Hepatocyte (in vitro differentiated cells): ENCODE measurements at places on chromosomes 3 and 15.
A peak's percentile ranks its signal among the peaks of the same experiment; 100 is the strongest.

- H3K4me1 ChIP-seq: no peaks in the 10 kb centered on the region
- no peak overlapping the region for H3K27ac ChIP-seq
- H3K27me3 ChIP-seq: peaks cover 19% of the 10 kb centered on the region
Measured at GRCh38 chr3:51708216-51708845, 1.5 kb downstream of the GRM2 start.

DNA sequence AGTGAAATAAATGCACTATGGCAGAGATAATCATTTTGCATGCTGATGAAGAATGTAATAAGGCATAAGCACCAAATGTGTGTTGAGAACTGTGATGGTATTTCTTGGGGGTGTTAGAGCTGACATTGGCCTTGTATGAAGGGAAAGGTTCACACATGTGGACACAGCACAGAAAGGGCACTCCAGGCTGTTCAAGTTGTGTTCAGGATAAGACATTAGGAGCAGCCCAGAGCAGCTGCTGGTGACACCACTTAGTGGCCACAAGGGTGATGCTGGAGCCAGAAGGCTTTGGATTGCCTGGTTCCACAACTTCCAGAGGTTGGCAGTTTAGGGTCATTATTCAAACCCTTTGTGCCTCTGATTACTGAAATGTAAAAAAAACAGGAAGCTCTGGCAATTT is 155.4 kb downstream of the GOLGA6L6 start:
- H3K27me3 ChIP-seq: no peaks in the 10 kb centered on the region
- H3K27ac ChIP-seq: no peak overlapping the region
- H3K4me3 ChIP-seq: no peak overlapping the region
- H3K4me1 ChIP-seq: no peaks in the 10 kb centered on the region

DNA sequence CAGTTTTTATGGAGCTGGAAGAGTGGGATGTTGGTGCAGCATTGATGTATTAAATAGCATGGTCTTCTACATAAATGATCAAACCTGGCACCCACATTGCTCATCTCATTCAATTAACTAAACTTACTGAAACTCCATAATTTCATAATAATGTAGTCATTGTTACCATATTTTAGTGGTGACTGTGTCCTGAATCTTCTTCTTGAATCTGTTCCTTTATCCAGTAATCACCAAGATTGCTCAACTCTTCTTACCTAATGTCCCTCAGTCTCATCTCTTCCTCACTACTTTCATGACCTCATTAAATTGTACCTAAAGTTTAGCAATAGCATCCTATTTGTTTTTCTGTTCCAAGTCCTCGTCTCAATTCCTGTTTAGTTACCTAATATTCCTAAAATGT is 69.8 kb downstream of the FGF7 start:
- H3K27ac ChIP-seq: no peak overlapping the region
- H3K27me3 ChIP-seq: no peaks in the 10 kb centered on the region
- H3K4me1 ChIP-seq: no peaks in the 10 kb centered on the region
- no peaks in the 10 kb centered on the region for H3K36me3 ChIP-seq

- no peaks in the 10 kb centered on the region for H3K27me3 ChIP-seq
- DNase-seq: no peak
- no peak overlapping the region for H3K4me3 ChIP-seq
- H3K4me1 ChIP-seq: no peaks in the 10 kb centered on the region
- no peaks in the 10 kb centered on the region for H3K36me3 ChIP-seq
Measured at GRCh38 chr3:115448851-115449250, 174.5 kb upstream of the GAP43 start.

DNA sequence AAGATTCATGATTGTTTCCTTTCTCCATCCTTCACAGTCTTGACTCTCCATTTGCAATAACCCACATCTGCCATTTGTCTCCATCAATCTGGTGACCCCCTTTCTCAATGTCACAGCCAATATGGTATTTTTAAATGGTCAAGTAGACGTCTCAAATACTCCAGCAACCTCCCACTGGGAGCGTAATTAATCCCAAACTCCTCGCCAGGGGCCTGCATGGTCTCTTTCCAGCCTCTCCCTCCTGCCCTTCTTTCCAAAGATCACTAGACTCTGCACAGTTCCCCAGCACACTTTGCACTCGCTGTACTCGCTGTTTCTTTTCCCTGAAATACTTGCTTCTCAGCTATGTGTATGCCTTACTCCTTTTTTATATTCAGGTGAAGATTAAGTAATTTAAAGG is 115.3 kb downstream of the PLCH1 start:
- H3K4me1 ChIP-seq: peaks cover 7% of the 10 kb centered on the region
- no peaks in the 10 kb centered on the region for H3K36me3 ChIP-seq
- no peak for DNase-seq

DNA sequence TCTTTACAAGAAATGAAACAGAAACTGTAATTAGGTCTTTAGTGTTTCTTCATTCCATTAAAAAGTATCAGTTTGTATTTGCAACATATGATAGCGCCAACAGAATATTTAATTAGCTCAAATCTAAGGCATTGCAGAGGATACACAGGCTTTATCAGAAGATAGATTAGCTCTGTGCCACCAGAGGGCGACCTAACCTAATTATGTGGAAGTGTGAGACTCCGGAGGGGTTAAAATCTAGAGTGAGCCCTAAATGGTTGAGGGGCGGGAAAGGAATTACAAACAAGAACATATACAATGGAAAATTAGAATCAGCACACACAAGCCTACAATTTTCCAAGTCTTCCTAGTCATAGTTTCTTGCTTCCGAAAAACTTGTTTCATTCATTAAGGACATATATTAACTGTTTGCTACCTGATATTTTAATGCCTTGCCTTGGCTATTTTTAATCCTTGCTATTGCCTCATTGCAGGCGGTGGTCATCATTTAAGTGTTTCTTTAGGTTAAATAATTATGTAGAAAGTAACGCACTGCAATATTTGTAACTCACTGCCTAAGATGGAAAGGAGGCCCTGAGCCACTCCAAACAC is 18.0 kb upstream of the RYR3 start:
- H3K27me3 ChIP-seq: no peaks in the 10 kb centered on the region
- H3K4me1 ChIP-seq: no peaks in the 10 kb centered on the region
- H3K4me3 ChIP-seq: no peak overlapping the region
- H3K36me3 ChIP-seq: no peaks in the 10 kb centered on the region
- DNase-seq: peak; percentile 78

- DNase-seq: no peak
- H3K36me3 ChIP-seq: no peaks in the 10 kb centered on the region
- no peaks in the 10 kb centered on the region for H3K27me3 ChIP-seq
- no peak overlapping the region for H3K4me3 ChIP-seq
- H3K27ac ChIP-seq: no peak overlapping the region
- H3K4me1 ChIP-seq: no peaks in the 10 kb centered on the region
Measured at GRCh38 chr3:44400771-44401170, 62.2 kb downstream of the TCAIM start.

GRCh38 chr3:72352176-72352575 is 496.1 kb downstream of the SHQ1 start:
- no peak for DNase-seq
- no peaks in the 10 kb centered on the region for H3K27me3 ChIP-seq
- H3K27ac ChIP-seq: no peak overlapping the region

DNA sequence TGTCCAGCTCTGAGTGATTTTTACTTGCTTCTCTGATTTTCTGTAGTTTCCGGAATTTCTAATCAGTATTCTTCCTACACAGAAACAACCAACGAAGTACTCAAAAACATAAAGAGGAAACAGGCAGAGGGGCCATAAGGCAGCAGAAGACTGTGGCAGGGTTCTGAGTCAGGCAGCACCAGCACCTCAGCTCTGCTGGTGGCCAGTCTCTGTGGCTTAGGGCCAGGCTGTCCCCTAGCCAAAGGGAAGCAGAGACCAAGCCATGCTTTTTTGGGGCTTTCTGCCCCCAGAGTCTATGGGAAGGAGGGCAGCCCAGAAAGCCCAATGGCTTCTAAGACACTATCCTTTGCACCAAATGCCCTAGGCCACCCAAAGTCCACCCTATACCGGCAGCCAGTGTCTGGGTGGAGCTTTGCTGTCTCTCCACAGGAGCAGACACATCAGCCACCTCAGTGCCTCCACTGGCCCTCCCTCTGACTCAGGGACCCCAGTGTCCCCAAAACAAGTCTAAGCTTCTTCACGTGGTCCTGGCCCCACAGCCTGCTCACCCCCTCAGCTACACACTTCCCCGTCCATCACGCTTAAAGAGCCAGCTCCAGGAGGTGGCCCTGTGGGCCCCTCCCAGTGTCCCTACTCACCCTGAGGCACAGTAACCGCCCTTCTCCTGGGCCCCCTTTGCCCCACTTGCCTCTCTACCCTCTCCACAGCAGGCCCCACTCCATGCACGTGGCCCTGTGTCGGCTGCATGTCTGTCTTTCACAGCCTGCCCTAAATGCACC is 46.2 kb downstream of the CCDC12 start:
- no peaks in the 10 kb centered on the region for H3K36me3 ChIP-seq
- no peak overlapping the region for H3K4me3 ChIP-seq
- peaks cover 57% of the 10 kb centered on the region for H3K4me1 ChIP-seq
- no peak for DNase-seq
- peak overlapping the region; percentile 87 for H3K27ac ChIP-seq

DNA sequence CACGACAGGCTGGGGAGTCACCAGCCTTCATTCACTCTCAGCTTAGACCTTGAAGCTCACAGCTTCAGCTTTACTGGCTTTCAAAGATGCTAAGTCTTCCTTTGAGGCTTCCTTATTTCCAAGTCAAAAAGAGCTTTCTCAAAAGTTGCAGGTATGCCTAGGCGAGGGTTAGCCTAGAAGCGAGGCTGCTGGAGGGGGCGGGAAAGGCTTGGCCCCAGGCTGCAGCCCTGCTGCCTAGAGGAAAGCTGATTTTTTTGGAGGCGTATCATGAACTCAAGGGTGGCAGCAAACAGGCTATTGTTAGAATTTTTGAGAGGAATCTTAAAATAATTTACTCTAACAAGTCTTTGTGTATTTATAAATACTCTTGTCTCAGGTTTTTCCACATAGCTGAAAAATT is 37.1 kb downstream of the MYO5C start:
- peaks cover 5% of the 10 kb centered on the region for H3K4me1 ChIP-seq
- H3K4me3 ChIP-seq: no peak overlapping the region
- no peaks in the 10 kb centered on the region for H3K36me3 ChIP-seq
- no peak overlapping the region for H3K27ac ChIP-seq
- no peak for DNase-seq
- no peaks in the 10 kb centered on the region for H3K27me3 ChIP-seq
